Posterior vena cava (tissue), 2 donors: ENCODE measurements at places on chromosomes 16 and 17.

- no peak for DNase-seq
These were observed 458 bp downstream of the ENKD1 start for GRCh38 chr16:67666032-67666551.

DNA sequence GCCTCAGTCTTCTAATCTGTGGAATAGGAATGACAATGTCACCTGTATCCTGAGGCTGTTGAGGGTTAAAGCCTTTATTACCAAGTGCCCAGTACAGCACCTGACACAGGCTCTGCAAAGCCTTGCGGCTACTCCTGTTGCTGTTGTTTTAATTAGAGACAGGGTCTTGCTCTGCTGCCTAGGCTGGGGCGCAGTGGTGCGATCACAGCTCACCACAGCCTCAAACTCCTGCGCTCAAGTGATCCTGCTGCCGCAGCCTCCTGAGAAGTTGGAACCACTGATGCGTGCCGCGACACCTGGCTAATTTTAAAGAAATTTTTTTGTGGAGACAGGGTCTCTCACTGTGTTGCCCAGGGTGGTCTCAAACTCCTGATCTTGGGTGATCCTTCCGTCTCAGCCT, 5.4 kb downstream of the GSE1 start:
- no peak for DNase-seq

GRCh38 chr16:35523991-35524390, 2064.6 kb downstream of the TP53TG3F start:
- DNase-seq = no peak

- no peak for DNase-seq
These were observed 10.7 kb downstream of the MYO15A start for GRCh38 chr17:18119166-18119745.

GRCh38 chr16:71552698-71553503, 24.0 kb downstream of the TAT start:
- DNase-seq = no peak

DNA sequence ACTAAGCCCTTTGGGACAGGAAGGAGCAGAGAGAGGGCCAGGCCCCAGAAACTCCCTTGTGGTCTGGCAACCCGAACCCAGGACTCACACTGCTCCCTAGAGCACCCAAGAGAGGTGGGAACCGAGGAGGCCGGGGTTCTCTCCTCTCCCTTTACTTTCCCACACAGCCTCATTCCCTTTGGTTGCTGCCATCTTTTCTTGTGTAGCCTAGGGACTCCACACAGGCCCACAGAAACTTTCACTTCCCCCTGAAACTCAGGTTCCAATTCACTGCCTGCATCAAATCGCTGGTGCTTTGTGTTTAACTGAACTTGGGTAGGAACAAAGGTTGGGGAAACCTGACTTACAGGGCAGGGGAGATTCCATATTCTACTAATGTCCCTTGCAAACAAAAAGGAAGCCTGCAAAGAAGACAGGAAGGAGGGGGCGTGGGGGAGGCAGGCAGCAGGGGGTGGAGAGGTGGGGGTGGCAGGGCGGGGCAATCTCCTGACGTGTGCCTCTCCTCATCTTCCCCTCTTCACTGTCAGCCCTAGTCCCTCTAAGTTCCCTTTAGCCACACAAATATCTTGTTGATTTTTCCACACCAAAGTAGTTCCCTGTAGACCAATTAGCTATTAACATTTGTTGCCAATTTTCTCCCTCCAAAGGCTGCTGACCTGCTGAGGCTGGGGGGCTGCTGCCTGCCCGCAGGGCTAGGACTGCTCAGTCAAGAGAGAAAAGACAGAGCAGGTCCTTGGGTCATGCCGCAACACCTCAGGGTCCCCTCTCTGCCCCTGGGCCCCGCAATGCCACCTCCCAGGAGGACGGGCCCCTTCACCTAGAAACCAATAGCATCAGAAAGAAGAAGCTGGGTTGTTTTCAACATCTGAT, 8.0 kb downstream of the ST3GAL2 start:
- DNase-seq = no peak

GRCh38 chr17:29726715-29727252, 104.1 kb upstream of the CORO6 start:
- no peak for DNase-seq
